ENCODE measurements at places on chromosomes 7 and 10.

GRCh38 chr7:47937065-47937687, 11.1 kb downstream of the PKD1L1 start:
- DNase-seq = no peak

- DNase-seq = peak; percentile 31
Measured at GRCh38 chr7:70598976-70599375, 533.0 kb upstream of the GALNT17 start.

- no peak for DNase-seq
Measured at GRCh38 chr10:124546957-124547646, 85.5 kb downstream of the LHPP start.

GRCh38 chr7:116572036-116572435, 47.2 kb downstream of the CAV1 start:
- no peak for DNase-seq

- no peak for DNase-seq
Measured at GRCh38 chr10:52940921-52941320, 168.3 kb upstream of the MBL2 start.

GRCh38 chr7:77465256-77465655, 49.1 kb upstream of the GSAP start:
- DNase-seq = no peak

DNA sequence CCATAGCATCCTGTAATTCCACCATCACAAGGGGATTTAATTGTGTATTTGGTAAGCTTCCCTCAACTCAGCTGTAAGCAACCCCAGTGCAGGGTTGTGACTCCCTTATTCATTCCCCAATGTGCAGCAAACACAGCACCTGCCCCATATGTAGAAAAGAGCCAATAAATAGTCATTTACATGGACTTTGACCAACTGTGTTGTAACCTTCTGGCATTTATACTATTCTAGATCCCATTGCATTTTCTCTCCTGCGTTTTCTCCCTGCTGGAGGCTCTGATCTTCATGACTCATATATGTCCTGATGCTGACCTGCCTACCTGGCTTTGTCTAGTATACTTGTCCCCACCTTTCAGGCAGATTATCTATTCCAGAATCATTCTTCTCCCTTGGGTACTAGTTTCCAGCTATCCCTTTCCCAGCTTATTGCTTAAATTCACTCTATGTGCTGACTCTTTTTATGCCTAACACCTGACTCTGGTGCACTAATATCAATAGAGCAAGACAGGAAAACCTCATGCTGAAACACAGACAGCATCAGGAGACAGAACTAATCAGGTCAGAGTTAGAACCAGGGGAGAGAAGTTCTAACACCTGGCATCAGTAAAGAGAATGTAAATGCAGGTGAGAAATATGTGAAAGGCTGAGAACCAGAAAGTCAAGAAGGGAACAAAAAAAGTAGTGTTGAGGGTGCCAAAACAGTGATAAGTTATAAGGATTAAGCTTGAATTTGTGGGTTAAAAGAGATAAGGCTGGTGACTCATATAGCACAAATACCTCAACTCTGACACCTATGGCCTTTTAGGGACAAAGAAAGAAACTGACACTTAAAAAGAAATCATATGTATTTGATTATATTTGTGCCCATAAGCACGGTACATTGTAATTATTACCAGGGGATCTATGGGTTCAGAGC, 402.7 kb downstream of the IPMK start:
- no peak for DNase-seq

- DNase-seq = no peak
Measured at GRCh38 chr7:55206235-55207029, 158.7 kb upstream of the LANCL2 start.

- DNase-seq = peak; percentile 34
Measured at GRCh38 chr10:109902992-109903947, 20.0 kb downstream of the XPNPEP1 start.

- DNase-seq = peak; percentile 60
Measured at GRCh38 chr7:34759477-34760125, 101.6 kb downstream of the NPSR1 start.
